ENCODE measurements at places on chromosomes 16 and 17.

DNA sequence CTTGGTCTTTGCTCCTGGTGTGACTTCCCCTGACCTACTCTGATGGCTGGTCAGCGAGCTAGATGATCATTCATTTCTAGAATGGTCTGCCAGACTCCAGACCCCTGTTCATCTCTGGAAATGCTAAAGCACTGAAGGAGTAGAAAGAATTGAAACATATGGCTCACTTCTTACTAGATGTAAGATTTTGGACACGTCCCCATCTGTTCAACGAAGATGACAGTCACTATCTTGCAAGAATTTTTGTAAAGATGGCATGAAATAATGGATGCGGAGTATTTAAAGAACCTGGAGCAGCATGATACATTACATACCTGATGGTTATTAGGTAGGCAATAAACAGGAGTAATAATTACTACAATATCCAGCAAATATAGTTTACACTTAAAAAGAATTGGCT, 252.7 kb upstream of the SDK2 start:
- DNase-seq, result no peak

DNA sequence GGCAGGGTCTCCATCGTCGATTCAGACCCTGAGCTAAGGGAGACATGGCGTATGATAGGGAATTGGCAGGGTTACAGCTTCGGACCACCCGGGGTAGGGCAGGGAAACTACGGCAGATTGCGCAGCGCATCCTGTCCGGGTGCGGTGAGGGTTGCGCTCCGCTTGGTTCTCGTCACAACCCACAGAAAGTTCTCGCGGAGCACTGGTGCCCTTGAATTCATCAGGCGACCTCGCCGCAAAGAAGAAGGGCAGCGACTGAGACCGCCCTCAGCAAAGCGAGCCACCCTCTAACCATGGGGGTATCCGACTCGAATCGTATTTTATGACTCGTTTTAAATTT, 1.2 kb downstream of the HS3ST3B1 start:
- peak; percentile 64 for DNase-seq

GRCh38 chr17:35765086-35765710, 4.5 kb downstream of the C17orf50 start:
- no peak for DNase-seq

GRCh38 chr17:58818654-58819053, 63.0 kb downstream of the PPM1E start:
- DNase-seq, result no peak

DNA sequence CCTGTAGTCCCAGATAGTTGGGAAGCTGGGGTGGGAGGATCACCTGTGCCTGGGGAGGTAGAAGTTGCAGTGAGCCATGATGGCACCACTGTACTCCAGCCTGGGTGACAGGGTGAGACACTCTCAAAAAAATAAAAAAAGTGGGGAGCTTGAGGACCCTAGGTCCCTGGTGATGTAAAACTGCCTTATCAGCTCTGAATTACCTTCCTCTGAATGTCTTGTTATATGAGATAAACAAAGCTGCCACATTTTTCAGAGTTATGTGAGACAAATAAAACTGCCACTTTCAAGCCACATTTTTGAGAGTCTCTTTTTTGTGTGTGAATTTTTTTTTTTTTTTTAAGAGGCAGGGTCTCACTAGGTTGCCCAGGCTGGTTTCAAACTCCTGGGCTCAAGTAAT, 32.0 kb upstream of the B4GALNT2 start:
- no peak for DNase-seq

- DNase-seq, result peak; percentile 36
Measured at GRCh38 chr17:42531455-42532354, 4.3 kb upstream of the NAGLU start.

DNA sequence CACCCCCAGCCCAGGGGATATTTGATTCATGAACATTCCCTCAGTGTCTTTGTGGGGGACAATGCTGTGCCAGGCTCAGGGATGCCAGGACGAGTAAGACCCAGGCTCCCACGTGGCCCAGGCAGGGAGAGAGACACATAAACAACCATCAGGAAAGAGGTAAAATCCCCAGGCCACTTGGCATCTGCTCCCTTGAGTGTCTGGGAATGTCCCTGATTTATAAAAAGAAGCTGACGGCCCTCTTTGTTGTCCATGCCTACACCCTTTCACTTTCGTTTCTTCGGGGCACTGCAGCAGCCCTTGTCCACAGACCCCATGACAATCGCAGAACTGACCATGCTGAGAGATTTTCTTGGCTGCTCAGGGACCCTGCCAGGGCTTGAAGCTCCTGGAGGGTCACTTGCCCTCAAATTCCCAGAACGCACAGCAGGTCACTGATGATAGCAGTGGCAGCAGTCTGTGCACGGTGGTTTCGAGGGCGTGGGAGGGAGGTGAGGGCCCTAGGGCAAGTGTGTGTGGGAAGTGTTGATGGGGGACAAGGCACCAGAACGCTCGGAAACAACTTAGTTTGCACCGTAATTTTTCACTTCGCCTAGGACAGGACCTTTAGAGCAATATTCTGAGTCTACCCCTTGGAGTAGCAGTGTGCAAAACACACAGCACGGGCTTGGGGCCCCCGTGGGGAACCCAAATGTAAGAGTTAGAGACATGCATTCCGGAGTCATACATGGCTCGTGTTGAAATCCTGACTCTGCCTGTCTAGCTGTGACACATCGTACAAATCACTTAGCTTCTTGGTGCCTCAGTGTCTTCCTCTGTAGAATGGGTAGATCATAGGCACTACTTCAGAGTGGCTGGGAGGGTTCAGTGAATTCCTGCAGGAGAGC, 4.7 kb downstream of the NOD2 start:
- peak; percentile 40 for DNase-seq

DNA sequence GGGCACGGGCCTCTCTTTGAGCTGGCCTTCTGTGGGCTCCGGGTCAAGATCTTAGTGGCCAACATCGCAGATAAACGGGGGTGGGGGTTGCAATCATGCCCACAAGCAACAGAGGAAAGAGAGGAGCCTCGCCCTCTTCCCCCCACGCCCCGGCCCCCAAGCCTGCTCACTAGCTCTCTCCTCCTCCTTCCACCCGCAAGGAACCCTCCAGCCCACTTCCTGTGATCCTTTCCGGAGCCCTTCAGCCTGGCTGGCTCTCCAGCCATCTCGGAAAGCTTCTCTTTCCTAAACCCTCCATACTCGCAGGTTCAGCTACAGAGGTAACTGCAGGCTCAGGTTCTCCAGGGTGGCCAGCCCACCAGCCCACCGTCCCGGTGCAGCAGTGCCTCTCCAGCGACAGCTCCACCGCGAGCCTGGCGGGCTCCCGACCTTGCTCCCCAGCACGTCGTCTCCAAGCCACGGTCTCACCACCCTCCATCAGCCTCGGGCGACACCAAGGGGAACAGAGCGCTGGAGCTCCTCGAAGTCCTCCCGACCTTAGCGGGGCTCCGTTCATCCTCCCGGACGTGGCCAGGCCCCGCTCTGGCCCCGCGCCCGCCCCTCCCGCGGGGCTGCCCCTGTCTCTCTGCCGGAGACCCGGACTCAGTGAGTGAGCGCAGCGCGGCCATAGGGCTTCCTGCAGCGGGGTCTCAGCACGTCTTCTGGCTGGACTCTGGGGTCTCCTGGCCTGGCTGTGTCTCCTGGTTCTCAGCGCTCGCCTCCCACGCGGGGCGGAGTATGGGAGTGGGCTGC, 12.9 kb upstream of the ODF4 start:
- DNase-seq, result peak; percentile 12

- no peak for DNase-seq
Measured at GRCh38 chr17:78173097-78173715, 4.8 kb downstream of the SYNGR2 start.

DNA sequence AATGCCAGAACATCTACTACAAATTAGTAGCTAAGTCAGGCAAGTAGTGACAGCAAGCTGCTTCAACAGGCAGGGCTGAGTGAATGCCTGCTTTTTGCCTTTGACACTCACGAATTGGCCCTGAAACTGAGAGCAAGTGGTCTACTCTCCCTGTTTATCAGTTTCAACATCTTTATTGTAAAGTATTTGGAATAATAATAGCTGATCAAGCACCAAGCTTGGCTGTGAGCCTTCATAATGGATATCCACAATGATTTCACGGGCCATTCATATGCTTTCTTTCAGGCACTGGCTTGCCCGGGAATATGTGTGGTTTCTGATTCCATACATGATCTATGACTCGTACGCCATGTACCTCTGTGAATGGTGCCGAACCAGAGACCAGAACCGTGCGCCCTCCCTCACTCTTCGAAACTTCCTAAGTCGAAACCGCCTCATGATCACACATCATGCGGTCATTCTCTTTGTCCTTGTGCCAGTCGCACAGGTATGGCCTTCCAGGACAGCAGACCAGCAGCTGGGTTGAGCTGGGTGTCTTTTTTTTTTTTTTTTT, 5.2 kb downstream of the TLCD3A start:
- no peak for DNase-seq

DNA sequence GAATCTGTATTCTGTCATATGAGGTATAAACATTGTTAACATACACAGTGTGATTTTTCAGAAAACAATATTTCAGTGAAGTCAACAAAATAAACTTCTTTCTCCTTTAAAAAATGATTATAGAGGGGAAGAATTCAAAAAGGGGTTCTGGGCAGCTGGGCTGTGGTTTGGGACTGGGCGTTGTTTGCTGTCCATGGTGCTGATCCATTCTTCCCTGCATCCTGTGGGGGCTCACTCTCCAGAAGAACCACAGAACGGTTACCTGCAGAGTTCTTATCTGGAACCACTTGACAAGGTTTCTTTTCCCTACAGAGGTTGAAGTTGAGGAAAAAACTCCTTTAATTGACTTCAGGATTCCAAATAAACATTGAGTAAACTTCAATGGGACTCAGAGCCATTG, 1091.0 kb downstream of the CDH8 start:
- no peak for DNase-seq

DNA sequence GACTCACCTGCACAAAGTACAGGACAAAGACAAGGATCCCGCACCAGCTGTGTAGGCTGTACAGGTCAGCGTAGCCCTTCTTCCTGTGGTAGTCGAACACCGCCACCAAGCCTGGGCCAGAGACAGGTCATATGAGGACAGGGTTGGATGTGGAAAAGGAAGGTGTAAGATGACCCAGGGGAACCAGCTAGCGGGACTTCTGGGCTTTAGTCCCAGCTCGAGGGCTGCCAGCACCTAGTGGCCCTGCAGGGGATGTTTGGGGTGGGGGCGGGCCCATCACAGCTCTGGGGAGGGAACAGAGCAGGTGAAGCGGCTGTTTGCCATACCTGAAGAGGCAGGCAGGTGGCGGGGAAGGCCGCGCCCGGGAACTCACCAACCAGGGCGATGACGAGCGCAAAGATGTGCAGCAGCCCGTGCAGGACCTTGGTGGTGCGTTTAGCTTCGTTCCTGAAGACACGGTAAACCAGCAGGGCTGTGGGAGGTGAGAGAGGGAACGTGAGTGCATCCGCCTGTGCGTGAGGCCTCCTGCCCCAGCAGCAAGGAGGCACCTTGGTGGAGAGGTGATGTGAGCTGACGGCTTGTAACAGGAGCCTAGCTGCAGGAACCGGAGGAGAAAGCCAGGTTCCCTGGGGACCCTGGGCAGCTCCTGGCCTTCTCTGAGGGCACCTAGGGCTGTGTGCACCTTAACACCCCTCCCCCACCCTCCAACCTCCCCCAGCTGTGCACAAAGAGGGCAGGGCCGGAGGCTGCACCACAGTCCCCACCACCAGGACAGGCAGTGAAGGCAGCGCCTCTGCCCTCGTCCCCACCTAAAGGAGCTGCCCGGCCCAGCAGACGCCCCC, 10.2 kb downstream of the CYB561 start:
- DNase-seq, result no peak

DNA sequence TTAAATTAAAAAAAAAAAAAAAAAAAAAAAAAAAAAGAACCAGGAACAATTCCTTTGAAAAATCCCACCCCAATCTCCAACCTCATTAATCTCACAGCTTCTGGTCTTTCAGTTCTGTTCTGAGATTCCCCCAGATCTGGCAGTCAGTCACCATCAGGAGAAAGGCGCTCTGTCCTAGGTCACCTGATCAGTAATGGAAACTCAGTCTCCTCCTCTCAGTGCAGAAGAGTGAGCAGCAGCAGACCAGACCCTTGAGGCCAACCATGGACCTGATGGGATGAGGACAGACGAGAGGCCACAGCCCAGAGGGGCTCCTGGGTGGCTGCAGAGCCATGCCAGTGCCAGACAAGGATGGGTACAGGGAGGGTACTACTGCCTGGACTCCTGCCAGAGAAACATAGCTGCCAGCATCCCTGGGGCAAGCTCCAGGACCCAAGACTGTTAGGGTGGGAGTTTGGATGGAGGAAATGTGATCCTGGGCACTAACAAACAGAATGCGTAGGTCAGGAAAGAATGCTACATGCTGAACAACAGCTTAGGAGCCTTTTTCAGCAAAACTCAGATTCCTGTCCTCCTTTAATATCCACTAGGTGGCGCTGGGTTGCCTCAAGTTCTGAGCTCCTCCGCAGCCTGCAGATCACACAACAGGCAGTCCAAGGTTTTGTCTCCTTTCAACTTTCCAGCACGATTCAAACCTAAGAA, 28.7 kb downstream of the MPG start:
- DNase-seq, result peak; percentile 90

DNA sequence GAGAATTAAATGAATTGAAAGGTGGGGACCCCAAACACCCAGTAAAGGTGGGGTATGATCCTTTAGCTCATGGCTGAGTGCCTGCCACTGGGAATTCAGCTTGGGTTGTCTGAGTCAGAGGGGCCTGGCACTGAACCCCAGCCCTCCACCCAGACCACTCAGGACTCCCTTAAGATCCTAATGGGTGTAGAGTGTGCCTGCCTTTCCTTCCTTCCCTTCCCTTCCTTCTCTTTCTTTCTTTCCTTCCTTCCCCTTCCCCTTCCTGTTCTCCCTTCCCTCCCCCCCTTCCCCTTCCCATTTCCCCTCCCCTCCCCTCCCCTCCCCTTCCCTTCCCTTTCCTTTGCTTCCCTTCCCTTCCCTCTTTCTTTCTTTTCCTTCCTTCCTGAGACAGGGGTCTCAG, 29.9 kb upstream of the GNA13 start:
- no peak for DNase-seq

GRCh38 chr16:48870141-48870540, 260.2 kb upstream of the N4BP1 start:
- DNase-seq, result no peak

Data from fibroblast of the aortic adventitia (primary cell).